Ammon's horn (tissue), 1 donor: ENCODE measurements at places on chromosomes 6 and 20.
A peak's percentile ranks its signal among the peaks of the same experiment; 100 is the strongest.

DNA sequence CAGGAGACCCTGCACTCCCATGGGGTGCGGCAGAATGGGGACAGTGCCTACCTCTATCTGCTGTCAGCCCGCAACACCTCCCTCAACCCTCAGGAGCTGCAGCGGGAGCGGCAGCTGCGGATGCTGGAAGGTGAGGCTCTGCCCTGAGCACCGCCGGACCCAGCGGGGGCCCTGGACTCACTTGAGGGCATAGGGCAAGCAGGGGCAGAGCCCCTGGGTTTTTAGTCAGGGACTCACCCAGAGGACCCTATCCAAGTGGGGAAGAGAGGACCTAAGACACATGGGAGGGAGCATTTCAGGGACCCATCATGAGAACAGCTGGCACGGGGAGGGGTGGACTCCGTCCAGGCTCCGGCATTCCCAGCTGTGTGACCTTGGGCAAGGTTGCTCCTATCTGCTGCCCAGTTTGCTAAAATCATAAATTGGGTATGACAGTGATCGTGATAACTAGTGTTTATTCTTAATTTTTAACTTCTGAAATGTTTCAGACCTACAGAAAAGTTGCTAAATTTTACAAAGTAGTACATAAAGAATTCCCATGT lies 9.8 kb downstream of the RBCK1 start:
- no peak for DNase-seq

DNA sequence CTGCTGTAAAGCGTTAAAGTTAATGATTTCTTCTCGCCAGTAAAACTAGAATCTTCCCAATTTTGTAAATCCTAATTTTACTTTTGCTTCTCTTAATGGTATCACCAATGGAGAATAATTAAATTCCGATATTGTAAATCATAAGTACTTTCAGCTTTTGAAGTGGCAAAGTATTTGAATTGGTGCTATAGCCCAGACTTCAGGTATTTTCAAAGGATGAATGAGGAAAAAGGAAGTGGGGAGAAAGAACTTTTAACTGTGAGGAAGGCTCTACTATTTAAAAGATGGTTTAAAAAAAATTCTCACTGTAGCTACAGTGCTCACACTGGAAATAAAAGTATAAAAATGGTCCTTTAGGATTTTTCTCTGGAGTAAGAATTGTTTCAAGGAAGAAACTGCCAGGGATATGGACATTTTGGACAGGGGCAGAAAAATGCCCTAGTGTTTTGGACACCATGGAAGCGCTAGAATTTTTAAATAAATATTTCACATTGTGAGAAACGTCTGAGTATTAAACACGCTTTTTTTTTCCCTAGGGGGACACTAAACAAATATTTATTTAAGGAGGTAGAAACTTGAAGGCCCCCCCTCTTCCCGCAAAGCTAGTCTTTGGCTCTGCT lies 1.3 kb upstream of the TAB2 start:
- DNase-seq, result no peak

GRCh38 chr6:64238071-64238470 lies 602.5 kb downstream of the PHF3 start:
- DNase-seq, result no peak

GRCh38 chr6:159079367-159079766 lies 34.6 kb upstream of the TAGAP start:
- no peak for DNase-seq

DNA sequence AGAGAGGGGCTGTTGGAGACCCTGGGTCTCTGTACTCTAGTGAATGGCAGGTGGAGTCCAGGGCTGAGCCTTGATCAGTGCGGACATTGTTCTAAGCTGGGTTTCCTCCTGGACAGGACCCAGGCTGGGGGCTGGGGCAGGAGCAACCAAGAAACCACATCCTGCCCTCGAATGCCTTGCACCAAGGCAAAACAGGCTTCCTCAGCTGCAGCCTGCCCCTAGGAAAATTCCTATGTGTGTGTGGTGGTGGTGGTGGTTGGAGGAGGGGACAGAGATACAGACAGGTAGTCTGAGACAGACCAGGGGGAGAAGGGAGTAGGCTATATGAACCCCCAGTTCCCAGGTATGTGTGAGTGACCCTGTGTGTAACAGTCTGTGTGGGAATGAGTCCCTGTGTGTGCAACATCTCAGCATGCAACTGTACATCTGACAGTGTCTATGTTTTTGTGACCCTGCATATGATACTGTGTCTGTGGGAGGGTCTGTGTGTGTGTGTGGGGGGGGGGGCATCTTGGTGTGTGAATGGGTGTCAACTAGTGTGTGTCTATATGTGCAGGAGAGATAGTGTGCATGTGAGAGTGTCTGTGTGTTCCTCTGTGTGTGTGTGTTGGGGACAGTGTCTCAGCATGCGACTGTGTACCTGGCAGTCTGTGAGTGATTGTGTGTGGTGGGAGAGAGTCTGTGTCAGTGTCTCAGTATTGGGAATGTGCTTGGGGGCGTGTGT lies 3.0 kb downstream of the GLP1R start:
- no peak for DNase-seq

DNA sequence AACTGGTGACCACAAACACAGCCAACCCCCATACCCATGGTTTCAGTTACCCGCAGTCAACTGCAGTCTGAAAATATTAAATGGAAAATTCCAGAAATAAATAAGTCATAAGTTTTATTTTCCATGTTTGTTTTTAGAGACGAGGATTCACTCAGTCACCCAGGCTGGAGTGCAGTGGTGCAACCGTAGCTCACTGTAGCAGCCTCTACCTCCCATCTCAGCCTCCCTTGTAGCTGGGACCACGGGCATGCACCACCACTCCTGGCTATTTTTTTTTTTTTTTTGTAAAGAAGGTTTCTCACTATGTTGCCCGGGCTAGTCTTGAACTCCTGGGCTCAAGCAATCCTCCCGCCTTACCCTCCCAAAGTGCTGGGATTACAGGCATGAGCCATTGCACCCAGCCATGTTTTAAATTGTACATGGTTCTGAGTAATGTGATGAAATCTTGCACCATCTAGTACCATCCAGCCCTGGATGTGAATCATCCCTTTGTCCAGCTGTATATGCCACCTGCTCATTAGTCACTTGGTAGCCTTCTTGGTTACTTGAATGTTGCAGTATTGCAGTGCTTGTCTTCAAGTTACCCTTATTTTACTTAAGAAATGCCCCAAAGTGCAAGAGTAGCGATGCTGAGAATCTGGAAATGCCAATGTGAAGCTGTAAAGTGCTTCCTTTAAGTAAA lies 14.5 kb downstream of the CSNK2A1 start:
- peak; percentile 30 for DNase-seq

DNA sequence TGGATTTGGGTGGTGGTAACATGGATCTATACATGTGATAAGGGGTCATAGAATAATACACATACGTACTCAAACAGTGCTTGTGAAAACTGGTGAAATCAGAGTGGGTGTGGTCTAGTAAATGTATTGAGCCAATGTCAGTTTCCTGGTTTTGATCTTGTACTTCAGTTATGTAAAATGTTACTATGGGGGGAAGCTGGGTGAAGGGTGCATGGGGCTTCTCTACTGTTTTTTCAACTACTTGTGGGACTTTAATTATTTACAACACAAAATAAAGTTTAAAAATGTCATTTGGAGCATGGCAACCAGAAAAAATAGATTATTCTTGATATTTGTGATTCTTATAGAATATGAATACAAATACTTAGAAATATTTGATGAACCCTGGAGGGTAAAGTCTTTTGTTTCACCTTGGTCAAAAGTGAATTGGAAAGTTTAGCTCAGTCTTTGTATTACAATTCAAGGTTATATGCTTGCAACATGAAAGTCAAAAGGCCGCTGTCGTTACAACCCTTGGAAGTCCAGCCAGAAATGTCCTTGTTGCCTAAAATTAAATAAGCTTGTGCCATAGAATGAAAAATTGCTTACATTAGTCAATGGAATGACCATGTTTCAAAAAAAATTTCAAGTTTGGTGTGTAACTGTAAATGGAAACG lies 74.1 kb downstream of the TXNDC5 start:
- DNase-seq, result no peak

DNA sequence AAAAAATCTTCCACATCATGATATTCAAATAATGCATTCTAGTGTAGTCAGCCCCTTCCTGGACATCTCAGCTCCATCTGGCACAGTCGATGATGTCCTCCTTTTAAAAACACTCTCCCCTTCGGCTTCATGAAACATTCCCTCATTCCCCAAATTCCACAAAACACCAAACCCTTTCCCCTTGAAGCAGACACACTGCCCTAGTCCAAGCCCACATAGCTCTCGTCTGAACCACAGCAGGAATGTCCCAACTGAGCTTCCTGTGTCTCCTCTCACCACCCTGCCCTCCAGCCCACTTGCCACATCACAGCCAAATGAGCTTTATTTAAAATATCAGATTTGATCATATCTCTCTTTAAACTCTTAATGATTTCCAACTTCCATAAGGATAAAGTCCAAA lies 106.4 kb upstream of the CARMIL1 start:
- no peak for DNase-seq

DNA sequence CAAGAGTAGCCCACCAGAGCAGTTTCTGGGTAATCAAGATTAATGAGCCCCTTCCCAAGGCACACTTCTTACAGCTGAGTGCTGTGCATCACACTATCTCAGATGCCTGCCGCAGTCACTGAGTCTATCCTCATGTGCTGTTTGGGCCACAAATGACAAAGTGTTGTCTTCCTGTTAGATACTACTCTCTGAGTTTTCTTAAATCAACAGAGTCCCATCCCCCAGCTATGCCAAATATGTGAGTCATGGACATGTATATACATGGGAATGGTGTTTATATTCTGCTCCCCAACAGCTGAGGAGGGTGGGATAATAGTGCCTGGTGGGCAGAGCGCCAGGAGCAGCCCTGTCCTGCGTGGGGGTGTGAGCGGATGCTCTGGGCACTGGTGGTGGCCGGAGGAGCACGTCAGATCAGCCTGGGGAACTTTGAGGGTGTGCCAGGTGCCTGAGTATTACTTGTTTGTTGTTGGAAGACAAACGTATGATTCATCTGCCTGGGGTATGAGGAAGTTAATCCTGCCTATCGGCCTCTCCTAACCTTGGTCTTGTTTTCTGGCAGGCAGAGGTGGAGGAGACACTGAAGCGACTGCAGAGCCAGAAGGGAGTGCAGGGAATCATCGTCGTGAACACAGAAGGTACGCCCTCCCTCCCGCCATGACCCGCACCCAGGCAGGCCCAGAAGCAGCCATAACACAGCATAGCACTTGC lies 9.6 kb downstream of the DYNLRB1 start:
- DNase-seq, result peak; percentile 56

DNA sequence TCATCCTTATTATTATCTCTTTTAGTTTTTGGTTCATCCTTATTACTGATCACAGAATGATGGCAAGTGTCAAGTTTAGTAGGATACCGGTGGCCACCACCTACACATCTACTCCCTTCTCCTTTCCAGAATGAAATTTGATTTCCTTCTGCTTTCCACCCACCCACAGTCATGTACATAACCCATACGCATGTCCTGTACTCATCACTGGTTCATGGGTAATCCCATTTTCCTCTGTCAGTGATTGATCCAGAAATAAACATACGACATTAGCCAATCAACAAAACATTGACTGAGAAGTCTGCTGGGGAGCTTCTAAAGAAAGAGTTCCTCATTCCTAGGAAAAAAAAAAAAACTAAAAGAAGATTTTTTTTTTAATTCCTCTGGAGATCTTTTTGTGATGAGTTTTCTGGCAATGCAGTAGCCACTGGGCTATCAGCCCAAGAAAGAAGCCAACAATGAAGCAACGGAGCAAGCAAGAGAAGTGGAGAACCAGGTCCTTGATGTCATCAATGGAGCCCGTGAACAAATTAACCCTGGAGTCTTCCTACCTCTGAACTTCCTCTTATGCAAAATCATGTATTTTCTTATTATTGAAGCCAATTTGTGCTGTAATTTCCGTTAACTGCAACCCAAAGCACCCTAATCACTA lies 127.8 kb downstream of the TASP1 start:
- DNase-seq, result no peak

- DNase-seq, result no peak
Measured at GRCh38 chr20:50284811-50285375, 94.3 kb downstream of the CEBPB start.

DNA sequence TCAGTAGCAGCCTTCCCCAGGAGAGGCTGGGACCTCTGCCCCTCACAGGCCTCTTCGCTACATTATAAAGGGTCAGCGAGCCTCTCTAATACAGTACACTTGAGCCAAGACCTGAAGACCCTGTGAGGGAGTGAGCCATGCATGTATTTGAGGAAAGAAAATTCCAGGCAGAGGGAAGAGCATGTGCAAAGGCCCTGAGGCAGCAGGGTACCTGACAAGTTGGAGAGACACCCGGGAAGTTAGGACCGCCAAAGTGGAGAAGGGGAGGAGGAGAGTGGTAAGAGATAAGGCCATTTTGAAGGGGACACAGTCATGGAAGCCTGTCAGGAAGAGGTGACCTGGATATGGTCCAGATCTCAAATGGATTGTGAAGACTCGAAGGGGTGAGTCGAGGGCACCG lies 219.3 kb upstream of the RNF24 start:
- no peak for DNase-seq

- no peak for DNase-seq
Measured at GRCh38 chr6:36109092-36109491, 21.2 kb upstream of the MAPK13 start.

DNA sequence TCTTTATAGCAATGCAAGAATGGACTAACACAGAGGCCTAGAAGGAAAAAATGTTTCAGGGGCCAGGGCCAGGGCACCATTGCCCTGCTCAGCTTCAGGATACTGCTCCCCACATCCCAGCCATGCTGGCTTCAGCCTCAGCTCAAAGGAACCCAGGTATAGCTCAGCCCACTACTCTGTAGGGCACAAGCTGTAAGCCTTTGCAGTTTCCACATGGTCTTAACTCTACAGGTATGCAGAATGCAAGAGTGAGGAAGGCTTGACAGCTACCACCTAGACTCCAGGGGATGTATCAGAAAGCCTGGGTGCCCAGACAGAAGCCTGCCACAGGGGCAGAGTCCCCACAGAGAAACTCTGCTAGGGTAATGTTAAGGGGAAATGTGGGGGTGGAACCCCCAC lies 10.5 kb upstream of the TTK start:
- no peak for DNase-seq

DNA sequence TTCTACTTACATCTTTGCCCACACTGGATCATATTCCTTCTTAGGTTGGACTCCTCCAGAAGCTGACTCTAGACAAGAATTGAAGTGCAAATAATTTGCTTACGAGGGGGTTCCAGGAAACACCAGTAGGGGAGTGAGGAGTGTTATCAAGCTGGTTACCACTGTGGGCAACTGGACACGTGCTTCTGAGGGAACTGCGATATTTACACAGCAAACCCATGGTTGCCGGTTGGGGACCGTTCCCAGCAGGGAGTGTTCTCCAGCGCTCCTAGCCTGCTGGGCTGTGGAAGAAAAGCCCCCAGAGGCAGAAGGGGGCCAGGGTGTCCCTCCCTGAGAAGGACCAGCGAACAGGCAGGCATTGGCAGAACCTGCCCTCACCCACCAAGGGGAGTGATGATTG lies 21.7 kb downstream of the MDFI start:
- no peak for DNase-seq

DNA sequence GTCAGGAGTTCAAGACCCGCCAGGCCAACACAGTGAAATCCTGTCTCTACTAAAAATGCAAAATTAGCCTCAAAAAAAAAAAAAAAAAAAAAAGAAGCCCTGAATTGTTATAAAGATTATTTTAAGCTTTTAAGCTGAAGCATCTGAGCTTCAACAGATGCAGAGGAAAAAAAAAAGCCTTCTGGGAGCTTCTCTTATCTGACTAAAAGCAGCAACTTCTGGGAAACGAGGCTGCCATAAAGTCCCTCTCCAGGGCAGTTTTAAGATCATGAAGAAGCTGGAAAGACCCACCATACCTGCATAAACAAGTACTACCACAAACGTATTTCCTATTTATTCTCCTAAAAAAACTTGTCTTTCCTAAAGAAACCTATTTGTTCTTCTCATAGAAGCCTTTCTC lies 3.6 kb downstream of the SERINC3 start:
- DNase-seq, result no peak

- peak; percentile 76 for DNase-seq
Measured at GRCh38 chr20:6008254-6008653, 45.6 kb downstream of the LRRN4 start.
